SJSA1 (cell line): ENCODE measurements at places on chromosomes 1 and 21. TPM values are rescaled to one million over a fixed set of nuclear protein-coding genes. Genes with fewer than 3 reads are reported as not detected.

ASCL5 gene
- total RNA-seq: not detected in 2 replicates

SERPINC1 gene
- 0.34 TPM in 1 of 2 replicates, not detected in the other for total RNA-seq

GRCh38 chr1:201371276-201371675 is 6.2 kb downstream of the TNNT2 start:
- H3K27ac ChIP-seq: no peak overlapping the region
- no peaks in the 10 kb centered on the region for H3K4me1 ChIP-seq
- peaks cover 39% of the 10 kb centered on the region for H3K27me3 ChIP-seq
- no peak overlapping the region for H3K4me3 ChIP-seq
- DNase-seq: no peak

DNA sequence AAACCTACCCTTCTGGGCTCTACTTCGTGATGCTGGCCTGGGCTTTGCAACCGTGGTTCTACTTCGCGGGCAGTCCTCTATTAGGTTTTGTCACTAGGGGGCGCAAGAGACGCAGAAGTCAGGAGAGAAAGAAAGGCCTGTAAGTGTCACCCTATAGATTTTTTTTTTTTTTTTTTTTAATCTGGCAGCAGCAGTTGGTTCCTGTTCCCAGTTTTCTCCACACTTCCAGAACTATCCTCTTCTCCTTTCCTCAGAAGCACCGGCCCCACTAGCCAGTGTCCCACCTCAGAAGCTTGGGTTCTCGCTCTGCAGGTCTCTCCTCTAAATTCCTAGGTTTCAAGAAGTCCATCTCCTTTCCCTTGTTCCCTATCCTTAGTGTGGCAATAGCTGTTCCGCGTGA is 9.1 kb upstream of the LCE2D start:
- no peak overlapping the region for H3K27ac ChIP-seq
- DNase-seq: peak; percentile 49
- H3K4me1 ChIP-seq: no peaks in the 10 kb centered on the region
- H3K4me3 ChIP-seq: no peak overlapping the region

- no peaks in the 10 kb centered on the region for H3K27me3 ChIP-seq
- H3K4me3 ChIP-seq: no peak overlapping the region
- H3K4me1 ChIP-seq: peaks cover 21% of the 10 kb centered on the region
- DNase-seq: no peak
- peaks cover 2% of the 10 kb centered on the region; the same call in 1 of the 2 replicates for H3K36me3 ChIP-seq
Observed at GRCh38 chr1:165852871-165853270, 25.5 kb downstream of the UCK2 start.

DNA sequence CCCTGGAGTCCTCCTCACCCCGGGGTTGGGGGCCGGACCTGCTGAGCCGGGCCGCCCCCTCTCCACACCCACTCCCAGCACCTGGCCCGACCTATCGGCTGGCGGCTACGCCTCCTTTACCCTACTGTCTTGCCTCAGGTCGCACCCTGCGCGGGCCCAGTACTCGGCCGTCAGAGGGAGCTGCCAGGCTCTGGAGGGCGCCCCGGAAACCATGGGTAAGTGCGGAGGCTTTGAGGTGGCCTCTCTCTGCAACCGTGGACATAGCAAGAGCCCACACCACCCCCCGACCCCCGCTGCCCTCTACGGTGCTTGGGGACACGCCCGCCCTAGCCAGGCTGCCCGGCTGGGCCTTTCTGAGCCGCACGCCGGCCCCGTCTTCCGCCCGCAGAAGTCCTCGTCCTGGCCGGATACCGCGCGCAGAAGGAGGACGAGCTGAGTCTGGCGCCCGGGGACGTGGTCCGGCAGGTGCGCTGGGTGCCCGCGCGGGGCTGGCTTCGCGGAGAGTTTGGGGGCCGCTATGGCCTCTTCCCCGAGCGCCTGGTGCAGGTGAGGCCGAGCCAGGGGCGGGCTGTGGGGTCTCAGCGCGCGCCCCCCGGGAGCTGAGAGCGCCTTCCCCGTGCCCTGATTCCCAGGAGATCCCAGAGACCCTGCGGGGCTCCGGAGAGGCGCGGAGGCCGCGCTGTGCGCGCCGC is at the start of gene SH3D21:
TSS of gene SH3D21 (plus strand) at position 159 of the 692 bp plus-strand sequence. CDS start at position 212, 53 bp downstream.
- H3K27ac ChIP-seq: no peak within 1 kb of the TSS
- H3K4me3 ChIP-seq: peak within 1 kb of the TSS; percentile 45
- peaks cover 17% of the 10 kb centered on the region for H3K4me1 ChIP-seq
- no peaks in the 10 kb centered on the region for H3K27me3 ChIP-seq
- peaks cover 49% of the 10 kb centered on the region for H3K36me3 ChIP-seq
- no peak for DNase-seq

- no peaks in the 10 kb centered on the region for H3K36me3 ChIP-seq
- no peak overlapping the region for H3K4me3 ChIP-seq
- H3K4me1 ChIP-seq: no peaks in the 10 kb centered on the region
Observed at GRCh38 chr1:218957971-218958370, 215.7 kb upstream of the LYPLAL1 start.

LRIF1 gene
- 18.9 and 35.4 TPM in 2 replicates for total RNA-seq

SPRR2G gene
- not detected in 2 replicates for total RNA-seq

GRCh38 chr1:33410091-33410701 is 20.7 kb downstream of the PHC2 start:
- no peaks in the 10 kb centered on the region for H3K36me3 ChIP-seq
- H3K4me3 ChIP-seq: no peak overlapping the region
- no peak for DNase-seq

RPS6KA1 gene
- 23.7 and 27.6 TPM in 2 replicates for total RNA-seq

AADACL3 gene
- not detected in 2 replicates for total RNA-seq

DNA sequence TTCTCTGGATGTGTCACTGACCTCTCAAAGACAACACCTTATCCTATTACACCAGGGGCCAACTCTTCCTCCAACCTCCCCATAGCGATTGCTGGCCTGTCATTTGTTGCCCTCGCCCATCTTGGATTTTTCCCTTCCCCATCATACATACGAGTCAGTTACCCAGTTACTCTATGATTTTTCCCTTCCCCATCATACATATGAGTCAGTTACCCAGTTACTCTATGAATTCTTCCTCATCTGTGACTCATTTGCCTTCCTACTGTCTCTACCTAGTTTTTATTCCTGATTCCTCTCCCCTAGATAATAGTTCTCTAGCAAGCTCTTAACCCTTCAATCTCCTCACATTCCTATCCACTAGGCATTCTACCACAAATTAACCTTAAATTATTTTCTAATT is 178.8 kb downstream of the NR5A2 start:
- no peaks in the 10 kb centered on the region for H3K36me3 ChIP-seq
- no peak for DNase-seq
- no peak overlapping the region for H3K4me3 ChIP-seq
- peaks cover 17% of the 10 kb centered on the region for H3K4me1 ChIP-seq
- no peaks in the 10 kb centered on the region for H3K27me3 ChIP-seq

DNA sequence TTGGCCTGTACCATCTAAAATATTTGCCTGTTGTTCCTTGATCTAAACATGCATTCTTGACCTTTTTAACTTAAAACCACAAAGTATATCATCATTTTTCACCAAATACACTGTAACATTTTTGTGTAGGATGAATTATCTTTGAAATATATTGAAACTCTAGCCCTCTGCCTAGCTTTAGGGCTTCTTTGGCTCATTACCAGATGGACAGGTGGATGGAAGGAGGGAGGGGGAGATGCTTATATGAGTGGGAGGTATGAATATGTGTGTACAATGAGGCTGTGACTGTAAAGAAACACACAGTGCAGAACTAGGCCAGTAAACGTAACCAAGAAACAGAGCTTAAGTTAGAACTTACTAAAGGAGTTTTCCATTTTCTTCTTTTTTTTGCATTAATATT is 118.5 kb downstream of the ESRRG start:
- H3K4me1 ChIP-seq: peaks cover 7% of the 10 kb centered on the region; the same call in 1 of the 2 replicates
- H3K4me3 ChIP-seq: no peak overlapping the region
- no peaks in the 10 kb centered on the region for H3K36me3 ChIP-seq
- DNase-seq: no peak
- H3K27me3 ChIP-seq: peaks cover 4% of the 10 kb centered on the region; the same call in 1 of the 2 replicates

GRCh38 chr1:1926886-1927660 is 8.0 kb upstream of the TMEM52 start:
- no peaks in the 10 kb centered on the region for H3K36me3 ChIP-seq
- H3K4me3 ChIP-seq: no peak overlapping the region
- peaks cover 5% of the 10 kb centered on the region for H3K27me3 ChIP-seq
- H3K27ac ChIP-seq: no peak overlapping the region
- DNase-seq: no peak

ABCA4 gene
- total RNA-seq: 0.11 TPM in 1 of 2 replicates, not detected in the other

DNA sequence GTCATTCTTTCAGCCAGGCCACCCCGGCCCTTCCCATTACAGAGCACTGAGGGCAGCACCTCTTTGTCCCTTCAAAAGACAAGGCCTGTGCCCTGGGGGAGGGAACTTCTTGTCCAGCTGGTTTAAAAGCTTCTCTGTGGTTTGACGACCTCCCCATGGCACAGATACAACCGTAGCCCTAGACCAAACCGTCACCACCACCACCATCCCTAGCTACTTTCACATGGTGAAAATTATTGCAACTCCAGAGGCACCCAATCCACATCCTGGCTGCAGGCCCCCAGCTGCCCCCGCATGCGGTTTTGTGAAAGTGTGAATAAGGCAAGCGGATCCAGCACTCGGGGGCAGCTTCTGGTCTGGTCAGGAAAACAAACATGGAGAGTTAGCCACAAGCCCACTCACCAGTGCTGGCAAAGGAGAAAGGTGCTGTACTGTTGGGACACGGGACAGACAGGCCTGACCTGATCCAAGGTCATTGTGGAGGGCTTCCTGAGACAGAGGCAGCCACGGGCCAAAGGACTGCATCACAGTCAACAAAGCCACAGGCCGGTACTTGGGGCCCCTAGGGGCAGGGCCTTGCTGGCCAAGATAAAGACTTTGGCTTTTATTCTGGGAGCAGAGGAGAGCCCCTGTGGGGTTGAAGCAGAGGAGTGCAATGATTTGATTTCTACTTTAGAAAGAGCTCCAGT is 31.2 kb downstream of the CDCA8 start:
- H3K27ac ChIP-seq: no peak overlapping the region
- H3K27me3 ChIP-seq: peaks cover 18% of the 10 kb centered on the region
- DNase-seq: no peak
- no peaks in the 10 kb centered on the region for H3K36me3 ChIP-seq
- no peaks in the 10 kb centered on the region for H3K4me1 ChIP-seq
